ENCODE measurements at places on chromosomes 11 and 22. TPM values are rescaled to one million over a fixed set of nuclear protein-coding genes. Genes with fewer than 3 reads are reported as not detected.
A peak's percentile ranks its signal among the peaks of the same experiment; 100 is the strongest.

GRCh38 chr22:49848690-49849160 lies 4.9 kb upstream of the ZBED4 start:
- no peak for DNase-seq

- peak; percentile 1 for DNase-seq
These were observed 72.0 kb downstream of the MICAL3 start for GRCh38 chr22:17952273-17952801.

GRCh38 chr11:35943309-35943708 lies 553 bp upstream of the LDLRAD3 start:
- DNase-seq, result no peak

Gene TRIM34
- total RNA-seq, result 2.8 TPM

GRCh38 chr22:20464096-20464614 lies 26.5 kb upstream of the SCARF2 start:
- no peak for DNase-seq

DNA sequence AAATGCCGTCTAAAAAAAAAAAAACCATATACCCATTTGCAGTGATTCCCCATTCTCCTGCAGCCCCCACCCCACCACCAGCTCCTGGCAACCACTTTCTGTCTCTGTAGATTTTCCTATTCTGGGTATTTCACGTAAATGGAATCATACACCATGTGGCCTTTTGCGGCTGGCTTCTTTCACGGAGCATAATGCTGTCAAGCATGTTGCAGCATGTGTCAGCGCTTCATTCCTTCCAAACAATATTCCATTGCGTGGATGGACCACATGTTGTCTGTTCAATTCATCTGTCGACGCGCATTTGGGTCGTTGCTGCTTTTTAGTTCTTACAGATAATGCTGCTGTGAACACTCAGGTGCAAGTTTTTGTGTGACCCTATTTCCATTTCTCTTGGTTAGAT lies 14.8 kb upstream of the EMID1 start:
- DNase-seq, result no peak

GRCh38 chr11:93131709-93132108 lies 66.1 kb downstream of the SLC36A4 start:
- peak; percentile 44 for DNase-seq

DNA sequence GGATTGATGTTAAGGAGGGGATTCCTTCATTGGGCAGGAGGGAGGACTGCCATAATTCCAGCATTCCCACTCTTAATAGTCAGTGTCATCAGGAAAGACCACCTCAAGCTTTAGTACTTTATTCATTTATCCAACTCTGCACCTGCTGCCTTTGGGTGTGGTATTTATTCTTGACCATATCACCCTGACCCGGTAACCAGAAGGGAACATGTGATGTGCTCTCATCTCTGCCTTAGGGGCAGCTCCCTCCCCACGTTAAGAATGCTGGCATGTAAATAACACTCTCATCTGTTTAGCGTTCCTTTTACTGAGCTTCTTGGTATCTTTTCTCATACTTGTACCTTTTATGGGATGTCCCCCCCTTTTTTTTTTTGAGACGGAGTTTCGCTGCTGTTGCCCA lies 7.7 kb downstream of the CAT start:
- no peak for DNase-seq

Gene SCN4B
- not detected for total RNA-seq

GRCh38 chr11:1193326-1194230 lies 29.3 kb upstream of the MUC5B start:
- no peak for DNase-seq

GRCh38 chr11:71078482-71078881 lies 173.9 kb downstream of the SHANK2 start:
- peak; percentile 48 for DNase-seq

GRCh38 chr22:19228179-19228578 lies 49.6 kb upstream of the SLC25A1 start:
- no peak for DNase-seq

Gene CASP5
- not detected for total RNA-seq

GRCh38 chr11:33722590-33723234 lies 13.5 kb downstream of the CD59 start:
- DNase-seq, result no peak

DNA sequence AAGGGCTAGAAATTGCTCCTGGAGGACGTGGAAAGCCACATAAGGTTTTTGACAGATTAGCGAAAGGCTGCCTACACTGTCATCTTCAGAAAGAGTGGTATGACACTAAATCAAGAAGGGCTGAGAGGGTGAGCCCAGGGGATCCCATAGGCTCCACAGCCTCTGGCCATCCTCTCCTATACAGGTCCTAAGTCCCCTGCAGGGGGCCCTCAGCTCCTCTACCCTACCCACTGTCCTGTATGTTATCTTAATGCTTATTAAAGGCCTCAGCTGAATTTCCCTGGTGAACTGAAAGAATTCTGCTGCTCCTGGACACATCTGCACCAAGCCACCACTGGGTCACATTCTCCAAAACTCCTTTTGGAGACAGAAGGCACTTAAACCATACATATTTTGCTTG lies 7.9 kb downstream of the KLHL22 start:
- DNase-seq, result no peak
